ENCODE measurements at places on chromosomes 4 and X.
A peak's percentile ranks its signal among the peaks of the same experiment; 100 is the strongest.

GRCh38 chr4:51855270-51855669, 12.3 kb downstream of the DCUN1D4 start:
- no peak for DNase-seq

GRCh38 chr4:118034053-118034785, at the start of gene NDST3:
Gene NDST3 (plus strand): TSS chr4:118034486. CDS start chr4:118053911, 19,425 bp downstream.
- peak; percentile 41 for DNase-seq

GRCh38 chrX:1321674-1322073, 14.9 kb upstream of the IL3RA start:
- no peak for DNase-seq

- DNase-seq: peak; percentile 83
Observed at GRCh38 chr4:54513204-54513603, 144.6 kb upstream of the KIT start.

GRCh38 chr4:95603393-95603792, 54.6 kb upstream of the UNC5C start:
- DNase-seq: no peak

- DNase-seq: peak; percentile 18
Observed at GRCh38 chr4:152620915-152621314, 58.9 kb downstream of the TMEM154 start.

DNA sequence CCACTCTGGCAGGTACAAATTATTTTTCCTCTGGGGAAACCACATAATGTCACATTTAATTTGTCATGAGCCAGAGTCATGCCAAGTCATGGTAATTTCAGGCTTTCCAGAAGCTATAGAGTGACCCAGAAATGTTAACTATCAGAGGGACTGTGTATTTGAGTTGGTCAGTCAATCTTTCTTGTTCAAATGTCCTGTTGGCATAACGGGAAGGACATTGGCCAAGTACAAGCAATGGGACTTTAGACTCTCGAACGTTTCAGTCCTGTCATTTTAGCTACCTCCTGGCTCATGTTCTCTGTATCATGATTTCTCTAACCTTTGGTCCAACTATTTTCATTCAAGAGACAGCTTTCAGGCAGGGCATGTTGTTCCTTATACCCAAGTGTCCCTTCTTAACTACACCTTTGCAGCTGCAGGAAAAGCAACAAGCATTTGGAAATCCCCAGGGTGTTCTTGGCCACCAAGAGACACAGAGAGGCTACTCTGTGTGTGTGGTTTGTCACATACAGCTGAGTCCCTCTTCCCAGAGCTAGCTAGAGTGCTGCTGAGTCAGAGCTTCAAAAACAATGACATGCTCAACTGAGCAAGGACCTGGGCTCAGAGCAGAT, 142.6 kb downstream of the EGF start:
- DNase-seq: no peak

GRCh38 chr4:120691106-120691505, 231.4 kb downstream of the PRDM5 start:
- peak; percentile 40 for DNase-seq

DNA sequence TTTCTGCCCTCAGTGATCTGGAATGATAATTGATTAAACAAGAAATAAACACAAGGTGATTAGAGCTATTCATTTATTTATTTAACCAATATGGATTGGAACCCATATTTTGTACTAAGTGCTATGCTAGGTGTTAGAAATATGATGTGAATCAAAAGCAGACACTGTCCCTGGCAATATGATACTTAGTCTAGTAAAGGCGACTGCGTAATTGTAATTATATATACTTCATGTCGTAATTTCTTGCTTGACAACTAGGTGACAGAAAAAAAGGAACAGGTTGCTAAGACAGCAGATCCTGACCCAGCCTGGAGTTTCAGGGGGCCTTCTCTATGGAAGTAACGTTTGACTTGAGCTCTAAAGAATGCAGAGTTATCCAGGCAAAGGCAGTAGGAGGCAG, 236.5 kb upstream of the F9 start:
- DNase-seq: no peak

GRCh38 chr4:20317424-20317985, 65.8 kb downstream of the SLIT2 start:
- peak; percentile 22 for DNase-seq

All from cardiac fibroblast (primary cell).